ENCODE measurements at places on chromosomes 11 and 22.

DNA sequence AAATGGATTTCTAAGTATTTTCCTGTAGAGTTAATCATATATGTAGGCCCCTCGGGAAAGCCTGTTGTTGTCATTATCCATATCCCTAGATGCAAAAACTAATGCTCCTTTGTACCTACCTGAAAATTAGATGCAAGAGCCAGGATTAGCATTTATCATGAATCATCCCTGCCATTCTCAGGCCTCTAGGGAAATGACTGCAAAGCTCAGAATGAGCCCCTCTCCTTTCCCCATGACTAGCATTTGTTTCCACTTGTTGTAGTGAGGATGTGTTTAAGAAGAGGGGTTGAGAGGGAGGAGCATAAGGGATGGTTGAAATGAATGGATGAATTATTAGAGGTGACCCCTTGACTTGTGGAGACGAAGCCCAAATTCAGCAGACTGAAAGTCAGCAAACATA, 537.9 kb downstream of the NTM start:
- no peak for DNase-seq

GRCh38 chr11:46555267-46556054, 38.4 kb downstream of the AMBRA1 start:
- DNase-seq = no peak

GRCh38 chr11:118911880-118912741, 13.6 kb downstream of the BCL9L start:
- peak; percentile 55 for DNase-seq

- no peak for DNase-seq
Measured at GRCh38 chr22:19520566-19521305, 3.5 kb downstream of the CLDN5 start.

GRCh38 chr22:43442386-43443151, 30.8 kb downstream of the MPPED1 start:
- no peak for DNase-seq

GRCh38 chr22:43848366-43849171, 13.7 kb downstream of the SULT4A1 start:
- peak; percentile 62 for DNase-seq

DNA sequence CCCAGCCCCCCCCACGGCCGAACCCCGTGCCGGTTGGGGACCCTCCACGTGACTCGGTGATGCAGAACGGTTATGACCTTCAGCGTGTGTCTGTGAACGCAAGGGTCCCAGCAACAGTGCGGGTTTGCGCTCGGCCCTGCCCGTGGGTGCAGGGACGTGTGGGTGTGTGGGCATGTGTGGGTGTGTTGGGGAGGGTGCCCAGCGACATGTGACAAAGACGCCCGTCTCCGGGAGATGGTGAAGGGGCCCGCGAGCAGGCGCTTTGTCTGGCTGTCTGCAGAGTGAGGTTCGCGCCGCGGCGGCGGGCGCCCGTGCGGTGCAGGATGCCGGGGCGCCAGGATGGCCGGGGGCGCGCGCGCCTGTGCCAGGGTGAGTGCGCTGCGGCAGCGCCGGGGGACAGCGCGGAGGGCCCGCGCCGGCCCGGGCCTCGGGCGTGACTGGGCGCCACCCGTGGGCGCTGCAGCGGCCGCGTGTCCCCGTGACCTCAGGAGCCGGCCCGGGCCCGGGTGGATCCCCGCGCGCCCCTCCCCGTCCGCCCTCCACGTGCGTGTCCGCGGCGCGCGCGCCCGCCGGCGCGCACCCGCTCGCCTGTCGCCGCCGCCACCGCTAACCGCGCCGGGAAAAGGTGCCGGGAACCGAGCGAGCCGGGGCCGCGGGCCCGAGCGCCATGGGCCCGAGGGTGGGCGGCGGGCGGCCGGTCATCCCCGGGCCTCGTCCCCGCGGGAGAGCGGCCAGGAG, at the start of gene LRFN4:
LRFN4 (plus strand) TSS at position 569 of the 738 bp plus-strand sequence. CDS start 681 bp downstream, outside the sequence.
- DNase-seq = peak; percentile 87

DNA sequence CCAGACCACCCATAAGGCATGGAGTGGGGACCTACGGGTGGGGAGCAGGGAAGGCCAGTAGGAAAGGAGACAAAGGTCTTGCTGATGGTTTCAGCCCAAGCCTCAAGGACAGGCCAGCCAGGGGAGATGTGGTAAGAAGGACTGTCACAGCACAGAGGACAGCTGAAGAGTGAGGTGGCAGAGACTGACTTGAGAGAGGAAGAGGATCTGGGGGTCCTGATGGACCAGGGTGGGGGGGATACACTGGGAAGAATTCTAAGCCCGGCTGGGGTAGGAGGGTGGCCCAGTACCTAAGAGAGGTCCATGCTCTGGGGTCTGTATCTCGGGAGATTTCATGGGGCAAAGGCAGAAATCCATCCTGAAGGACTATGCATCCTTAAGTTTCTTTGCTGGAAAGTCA, 66.1 kb upstream of the THY1 start:
- DNase-seq = no peak

DNA sequence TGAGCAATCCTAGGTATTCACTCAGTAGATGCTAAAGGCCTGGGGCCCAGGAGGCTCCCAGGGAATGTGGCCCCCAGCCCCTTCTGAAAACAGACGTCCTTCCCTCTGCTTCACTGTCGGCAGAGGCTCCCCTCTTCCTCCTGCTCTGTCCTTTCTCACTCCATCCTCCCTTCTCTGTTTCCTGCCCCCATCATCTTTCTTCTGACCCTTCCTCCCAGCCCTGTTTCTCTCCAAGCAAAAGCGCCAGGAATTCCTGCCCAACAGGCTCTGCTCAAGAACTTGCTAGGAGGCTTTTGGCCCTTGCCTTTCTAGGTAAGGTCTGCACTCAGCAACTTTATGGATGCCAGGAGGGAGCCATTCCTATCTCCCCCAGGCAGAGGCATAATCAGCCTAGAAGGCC, 300.5 kb downstream of the NTM start:
- DNase-seq = no peak

- no peak for DNase-seq
Measured at GRCh38 chr11:57938351-57938750, 85.3 kb upstream of the OR9Q1 start.

GRCh38 chr22:20423008-20423905, 14.4 kb downstream of the SCARF2 start:
- DNase-seq = no peak

GRCh38 chr11:117328375-117329010, 839 bp downstream of the CEP164 start:
- no peak for DNase-seq

DNA sequence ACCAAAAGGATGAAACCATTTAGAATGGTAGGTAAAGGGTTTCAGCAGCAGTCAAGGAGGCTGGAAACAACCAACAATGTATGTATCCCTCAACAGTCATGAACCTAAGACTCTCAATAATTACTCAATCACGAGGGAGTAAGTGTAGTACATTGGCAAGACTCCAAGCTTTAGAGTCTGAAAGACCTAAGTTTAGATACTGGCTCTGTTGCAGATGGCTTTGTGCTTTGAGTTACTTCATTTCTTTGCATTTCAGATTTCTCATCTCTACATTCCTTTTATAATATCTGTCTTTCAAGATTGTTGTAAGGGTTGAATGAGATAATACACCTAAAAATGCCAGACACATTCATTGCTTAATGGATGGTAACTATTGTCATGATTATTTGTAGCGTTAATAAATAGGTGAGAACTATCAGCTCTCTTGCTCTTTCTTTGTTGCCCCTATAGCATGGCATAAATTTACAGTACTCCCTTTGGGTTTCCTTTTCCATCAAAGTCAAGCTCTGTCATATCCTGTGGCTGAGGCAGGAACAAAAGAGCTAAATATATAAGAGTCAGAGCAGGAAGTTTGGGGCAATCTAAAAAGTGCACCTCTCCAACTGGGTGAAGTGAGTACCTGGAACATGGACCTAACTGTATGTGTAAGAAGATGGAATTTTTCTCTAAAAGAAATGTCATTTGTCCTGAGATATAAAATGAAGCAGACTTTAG, 228.2 kb upstream of the ZC3H12C start:
- DNase-seq = no peak

DNA sequence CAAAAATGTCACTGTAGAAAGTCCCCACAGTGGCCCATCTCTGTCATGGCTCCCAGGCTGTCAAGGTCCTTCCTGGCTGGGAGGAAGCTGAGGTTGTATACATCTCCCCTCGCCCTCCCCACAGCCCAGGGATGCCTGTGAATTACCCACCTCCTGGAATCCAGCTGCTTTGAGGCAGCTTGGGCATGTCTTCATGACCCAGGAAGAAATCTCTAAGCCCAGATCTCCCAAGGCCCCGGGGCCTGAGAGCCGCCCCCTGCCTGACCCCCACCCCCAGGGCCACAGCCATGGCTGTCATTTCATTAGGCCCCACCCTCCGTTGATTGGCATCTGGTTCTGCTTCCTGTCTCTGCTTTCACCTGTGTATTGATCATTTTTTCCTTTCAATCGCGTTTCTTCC, 207.5 kb downstream of the TBC1D22A start:
- no peak for DNase-seq

DNA sequence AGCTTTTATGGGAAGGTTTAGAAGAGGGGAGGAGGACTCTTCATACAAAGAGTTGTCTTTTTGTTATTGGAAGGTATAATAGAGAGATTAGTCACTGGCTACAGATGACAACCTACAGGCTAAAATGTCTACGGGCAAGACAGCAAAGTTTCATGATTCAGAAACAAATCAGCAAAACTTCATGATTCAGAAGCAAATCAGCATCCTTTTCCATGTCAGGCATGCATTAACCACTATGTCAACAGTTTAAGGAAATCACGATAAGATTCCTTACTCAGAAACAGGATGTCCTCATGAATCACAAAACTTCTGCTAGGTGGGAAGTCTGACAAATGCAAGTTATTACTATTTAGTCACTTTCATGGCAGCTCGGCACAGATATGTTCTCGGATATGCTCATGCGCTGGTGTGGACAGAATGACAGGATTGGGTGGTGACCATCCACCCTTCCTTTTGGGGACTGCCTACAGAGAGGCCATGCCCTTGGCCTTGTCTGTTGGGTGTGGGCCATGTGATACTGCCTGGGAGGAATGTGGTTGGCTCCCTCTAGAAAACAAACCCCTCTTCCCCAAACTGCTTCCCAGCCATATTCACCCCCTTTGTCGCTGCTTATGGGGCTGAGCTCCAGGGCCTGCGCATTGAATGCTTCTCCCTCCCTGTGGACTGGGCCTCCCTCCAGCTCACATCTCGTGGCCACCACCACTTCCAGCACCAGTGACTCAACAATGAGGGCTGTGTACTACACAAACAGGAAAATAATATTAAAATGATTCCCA, 10.1 kb downstream of the C11orf91 start:
- no peak for DNase-seq

GRCh38 chr22:28855355-28856094, 27.8 kb upstream of the ZNRF3 start:
- DNase-seq = peak; percentile 70

DNA sequence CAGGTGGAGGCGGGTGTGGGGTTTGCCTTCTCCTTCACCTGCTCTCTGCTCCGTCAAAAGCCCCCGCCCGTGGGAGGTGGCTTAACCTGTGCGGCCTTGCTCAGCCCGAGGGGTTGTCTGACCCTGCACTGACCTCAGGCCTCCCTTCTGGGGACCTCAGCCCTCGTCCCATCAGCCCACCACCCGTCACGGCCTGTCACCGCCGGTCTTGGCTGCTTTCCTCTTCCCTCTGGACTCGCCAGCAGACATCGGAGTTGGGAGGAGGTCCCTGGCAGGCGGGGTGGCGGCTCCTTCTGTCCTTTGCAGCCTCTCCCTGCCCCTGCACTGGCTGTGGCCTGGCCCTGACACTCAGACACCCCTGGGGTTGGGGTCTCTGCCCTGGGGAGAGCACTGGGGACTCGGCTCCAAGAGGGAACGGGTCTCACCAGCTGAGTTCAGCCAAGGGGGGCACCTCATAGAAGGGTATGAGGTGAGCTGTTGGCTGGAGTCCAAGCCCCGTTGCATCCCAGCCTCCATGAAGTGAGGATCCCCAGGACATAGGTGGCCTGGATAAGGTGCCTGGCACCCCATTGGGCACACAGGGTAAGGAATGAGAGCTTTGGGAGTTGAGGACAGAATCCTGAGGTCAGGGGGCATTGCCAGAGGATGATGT, 999.6 kb downstream of the BRD1 start:
- DNase-seq = peak; percentile 54
